Nucleus accumbens (tissue), 56 donors: ENCODE measurements at places on chromosomes 4 and X.
A peak's percentile ranks its signal among the peaks of the same experiment; 100 is the strongest.

GRCh38 chrX:5155301-5155700 lies 1073.4 kb downstream of the NLGN4X start:
- no peak for DNase-seq

DNA sequence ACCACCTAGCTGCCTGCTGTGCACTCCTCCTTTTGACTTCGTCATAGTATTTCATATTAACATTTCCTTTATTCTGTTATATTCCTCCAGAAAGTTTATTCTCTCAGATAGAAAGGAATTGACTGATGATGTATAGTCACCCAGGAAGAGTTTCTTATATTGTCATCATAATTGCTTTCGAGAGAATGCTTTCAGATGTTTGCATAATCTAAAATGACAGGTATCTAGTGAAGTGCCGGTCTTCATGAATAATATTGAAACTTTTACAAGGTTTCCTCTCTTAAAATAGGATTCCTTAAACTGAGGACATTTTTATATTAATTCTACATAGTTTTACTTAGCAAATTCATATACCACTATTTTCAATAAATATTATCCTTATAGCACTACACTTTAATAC lies 10.1 kb downstream of the SEC24D start:
- DNase-seq, result no peak

- no peak for DNase-seq
Observed at GRCh38 chr4:120858776-120859175, 63.8 kb downstream of the PRDM5 start.

DNA sequence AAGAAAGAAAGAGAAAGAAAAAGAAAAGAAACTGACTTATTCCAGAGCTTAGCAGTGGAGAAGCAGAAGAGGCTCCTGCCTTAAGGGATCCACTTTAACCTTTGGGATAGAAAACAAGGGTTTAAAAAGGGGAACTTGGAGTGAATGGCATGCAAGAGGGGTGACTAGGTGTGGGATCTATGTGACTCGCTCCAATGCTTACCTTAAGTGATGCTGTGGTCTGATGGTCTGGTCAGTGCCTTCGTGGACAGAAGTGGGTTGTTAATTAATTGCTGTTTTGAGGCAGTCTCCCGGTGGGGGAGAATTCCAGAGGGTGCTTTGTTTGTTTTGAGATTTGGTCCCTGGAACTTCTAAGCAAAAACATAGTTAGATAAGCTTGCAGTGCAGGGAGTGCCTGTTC lies 21.1 kb upstream of the RHOXF1 start:
- DNase-seq, result no peak

DNA sequence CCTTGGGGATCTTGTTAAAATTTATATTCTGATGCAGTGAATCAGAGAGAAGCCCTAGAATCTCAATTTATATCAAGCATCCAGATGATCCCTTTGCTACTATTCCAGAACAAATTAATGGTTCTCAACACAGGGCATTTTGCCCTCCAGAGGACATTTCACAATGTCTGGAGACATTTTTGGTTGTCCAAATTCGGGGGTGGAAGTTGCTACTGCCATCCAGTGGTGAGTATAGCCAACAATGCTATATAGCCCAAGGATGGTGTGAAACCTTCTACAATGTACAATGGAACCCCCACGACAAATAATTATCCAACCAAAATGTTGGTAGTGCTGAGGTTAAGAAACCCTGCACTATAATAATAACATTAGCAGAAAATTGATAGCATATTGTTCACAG lies 2440.0 kb downstream of the PCDH7 start:
- no peak for DNase-seq

GRCh38 chr4:170226288-170226687 lies 136.5 kb upstream of the AADAT start:
- DNase-seq, result no peak

DNA sequence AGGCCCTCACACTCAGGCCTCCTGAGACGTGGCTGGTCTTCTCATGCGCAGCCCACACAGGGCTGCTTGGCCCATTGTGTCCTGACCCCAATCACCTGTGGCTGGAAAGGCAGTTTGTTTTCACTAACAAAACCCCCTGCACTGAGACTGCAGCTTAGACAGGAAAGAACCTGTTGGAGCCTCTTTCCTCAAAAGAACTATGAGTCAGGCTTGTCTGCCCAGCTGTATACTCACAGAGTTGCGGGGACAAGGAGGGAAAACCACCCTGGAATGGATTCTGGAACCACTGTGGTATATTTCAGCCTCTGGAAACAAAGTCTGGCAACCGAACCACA lies 5.2 kb upstream of the TMEM156 start:
- DNase-seq, result no peak

- no peak for DNase-seq
Observed at GRCh38 chr4:94726524-94727123, 31.1 kb upstream of the BMPR1B start.

DNA sequence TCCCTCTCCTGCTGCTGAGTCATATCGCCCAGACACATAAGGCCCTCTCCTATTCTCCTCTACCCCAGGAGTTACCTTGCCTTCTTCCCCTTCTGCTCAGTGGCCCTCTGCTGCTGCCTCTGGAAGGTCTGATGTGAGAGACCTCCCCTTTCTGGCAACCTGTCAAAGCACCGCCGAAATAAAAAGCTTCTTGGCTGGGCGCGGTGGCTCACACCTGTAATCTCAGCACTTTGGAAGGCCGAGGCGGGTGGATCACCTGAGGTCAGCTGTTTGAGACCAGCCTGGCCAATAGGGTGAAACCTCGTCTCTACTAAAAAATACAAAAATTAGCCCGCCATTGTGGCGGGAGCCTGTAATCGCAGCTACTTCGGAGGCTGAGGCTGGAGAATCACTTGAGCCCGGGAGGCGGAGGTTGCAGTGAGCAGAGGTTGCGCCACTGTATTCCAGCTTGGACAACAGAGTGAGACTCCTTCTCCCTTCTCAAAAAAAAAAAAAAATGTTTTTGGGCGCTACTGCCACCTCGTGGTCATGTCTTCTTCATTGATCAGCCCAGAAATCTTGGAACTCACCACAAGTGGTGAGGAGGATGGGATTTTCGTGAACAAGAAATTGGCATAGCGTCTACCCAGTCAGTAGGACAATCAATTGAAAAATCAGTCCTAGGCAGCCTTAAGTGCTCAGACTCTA lies 8.6 kb upstream of the ZXDA start:
- DNase-seq, result no peak

- DNase-seq, result no peak
Observed at GRCh38 chrX:150767045-150767395, 73.8 kb downstream of the MTMR1 start.

DNA sequence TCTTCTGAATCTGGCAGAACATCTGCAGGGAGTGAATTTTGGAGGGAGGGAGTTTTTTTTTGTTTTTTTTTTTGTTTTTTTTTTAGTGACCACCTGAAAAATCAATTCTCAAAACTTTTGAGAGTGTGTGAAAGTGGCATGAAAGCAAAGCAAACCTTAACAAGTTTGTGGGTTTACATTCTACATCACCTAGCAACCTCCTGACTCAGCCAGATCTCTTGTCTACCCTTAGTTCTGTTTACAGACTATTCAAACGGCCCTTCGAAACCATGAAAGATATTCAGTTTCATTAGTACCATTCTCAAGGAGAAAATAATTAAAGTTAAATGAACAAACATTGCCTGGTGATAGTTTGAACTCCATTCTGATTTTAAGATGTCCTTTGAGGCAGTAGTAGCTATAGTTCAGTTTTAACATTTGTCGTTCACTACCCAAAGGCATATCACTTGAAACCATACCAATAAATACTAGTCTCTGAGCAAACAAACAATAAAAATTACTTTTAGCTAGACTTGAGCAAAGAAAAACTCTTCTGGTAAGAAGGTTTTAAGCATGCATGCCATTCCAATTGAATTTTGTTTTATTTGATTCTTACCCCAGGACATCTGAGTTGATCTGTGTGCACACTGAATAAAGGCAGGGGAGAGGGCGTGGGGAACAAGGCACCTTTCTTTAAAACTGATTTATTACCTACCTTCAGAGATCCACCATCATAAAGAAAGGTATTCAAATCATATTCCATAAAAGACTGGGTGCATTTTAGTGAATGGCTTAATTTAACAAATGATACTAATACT lies 137.7 kb downstream of the ARX start:
- DNase-seq, result no peak

DNA sequence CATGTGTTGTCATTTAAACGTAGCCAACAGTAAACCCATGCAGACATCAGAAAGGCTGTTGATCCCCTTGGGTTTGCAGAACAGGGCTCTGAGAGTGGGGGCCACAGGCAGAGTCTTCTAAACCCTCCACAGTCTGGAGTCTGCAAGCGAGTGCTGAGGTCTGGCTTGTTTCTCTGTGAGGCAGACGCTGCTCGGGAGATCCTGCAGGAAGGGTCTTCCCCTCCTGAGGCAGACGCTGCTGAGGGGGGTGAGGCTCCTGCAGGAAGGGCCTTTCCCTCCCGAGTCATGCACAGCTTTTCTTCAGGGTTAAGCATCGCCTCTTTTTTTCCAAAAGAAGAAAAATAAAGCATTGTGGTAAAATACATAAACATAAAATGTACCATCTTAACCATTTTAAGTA lies 17.1 kb upstream of the PDE6B start:
- DNase-seq, result no peak

DNA sequence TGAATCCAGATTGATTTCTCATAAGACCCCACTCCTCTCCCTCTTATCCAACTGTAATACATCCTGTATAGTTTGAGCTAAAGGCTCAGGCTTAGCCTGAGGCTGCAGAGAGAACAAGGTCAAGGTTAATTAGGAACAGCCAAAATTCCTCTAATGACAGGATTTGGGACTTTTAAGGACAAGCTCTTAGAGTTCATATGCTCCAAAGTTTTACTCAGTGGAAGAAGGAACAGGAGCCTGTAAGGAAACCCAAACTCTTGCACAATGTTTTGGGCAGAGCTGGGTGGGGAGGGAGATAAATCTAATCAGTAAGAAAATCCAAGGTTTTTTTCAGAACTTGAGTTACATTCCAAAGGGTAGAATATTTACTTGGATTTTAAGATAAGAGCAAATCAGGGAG lies 238.8 kb downstream of the QDPR start:
- no peak for DNase-seq

GRCh38 chrX:69991685-69992084 lies 58.1 kb downstream of the AWAT2 start:
- DNase-seq, result no peak

GRCh38 chr4:160523231-160523630 lies 1420.4 kb downstream of the RAPGEF2 start:
- DNase-seq, result no peak

GRCh38 chrX:155334486-155335336 lies at the start of gene CLIC2:
Gene CLIC2, minus strand, starts transcription at chrX:155334614. Its CDS starts 187 bp downstream, at chrX:155334427.
- no peak for DNase-seq

GRCh38 chr4:49032440-49033161 lies 46.5 kb downstream of the CWH43 start:
- DNase-seq, result peak; percentile 1

GRCh38 chrX:68808686-68809357 lies 20.0 kb upstream of the EFNB1 start:
- no peak for DNase-seq

DNA sequence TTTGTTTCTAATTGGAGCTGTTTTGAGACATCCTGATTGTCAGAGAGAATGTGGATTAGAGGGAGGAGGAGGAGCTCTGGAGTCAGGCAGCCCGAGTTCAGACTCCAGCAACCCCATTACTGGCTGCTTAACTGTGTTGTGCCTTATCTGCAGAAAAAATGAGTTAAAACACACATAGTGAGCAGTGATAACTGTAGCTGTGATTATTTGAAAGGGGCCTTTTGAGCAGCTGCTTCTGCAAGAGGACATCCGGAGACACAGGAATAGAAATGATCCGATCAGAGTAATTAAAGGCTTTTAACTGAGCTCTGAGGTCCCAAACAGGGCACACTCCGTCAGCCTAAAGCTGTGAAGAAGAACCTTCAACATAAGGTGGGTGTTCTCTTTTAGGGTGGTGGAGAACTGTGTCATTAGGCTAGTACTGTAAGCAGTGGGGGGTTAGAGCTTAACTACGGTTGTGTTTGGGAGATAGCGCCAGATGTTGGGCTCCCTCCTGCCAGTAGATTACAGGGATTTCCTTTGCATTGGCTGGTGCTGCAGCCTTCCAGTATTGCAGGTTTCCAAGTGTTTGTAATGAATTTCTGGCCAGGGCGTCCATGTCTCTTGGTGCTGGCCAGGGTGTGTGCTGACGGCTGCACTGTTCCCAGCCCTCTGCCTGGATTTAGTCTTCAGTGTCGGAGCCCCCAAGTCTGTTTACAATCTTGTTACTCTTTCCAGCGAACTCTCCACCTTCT lies 24.3 kb downstream of the ADD1 start:
- no peak for DNase-seq

GRCh38 chr4:46146993-46147392 lies 23.1 kb upstream of the GABRG1 start:
- DNase-seq, result no peak

GRCh38 chr4:6761649-6762615 lies 20.6 kb upstream of the KIAA0232 start:
- DNase-seq, result no peak
